ENCODE measurements at places on chromosomes 5 and 9. TPM values are rescaled to one million over a fixed set of nuclear protein-coding genes. Genes with fewer than 3 reads are reported as not detected.

FOXD4L5 gene
- total RNA-seq: under 0.01 TPM

KIF24 gene
- 1.8 TPM for total RNA-seq

- no peak overlapping the region for H3K27ac ChIP-seq
- H3K27me3 ChIP-seq: no peaks in the 10 kb centered on the region
- no peaks in the 10 kb centered on the region for H3K36me3 ChIP-seq
- no peaks in the 10 kb centered on the region for H3K4me1 ChIP-seq
- DNase-seq: no peak
Observed at GRCh38 chr5:136905571-136905970, 540.2 kb upstream of the TRPC7 start.

DNA sequence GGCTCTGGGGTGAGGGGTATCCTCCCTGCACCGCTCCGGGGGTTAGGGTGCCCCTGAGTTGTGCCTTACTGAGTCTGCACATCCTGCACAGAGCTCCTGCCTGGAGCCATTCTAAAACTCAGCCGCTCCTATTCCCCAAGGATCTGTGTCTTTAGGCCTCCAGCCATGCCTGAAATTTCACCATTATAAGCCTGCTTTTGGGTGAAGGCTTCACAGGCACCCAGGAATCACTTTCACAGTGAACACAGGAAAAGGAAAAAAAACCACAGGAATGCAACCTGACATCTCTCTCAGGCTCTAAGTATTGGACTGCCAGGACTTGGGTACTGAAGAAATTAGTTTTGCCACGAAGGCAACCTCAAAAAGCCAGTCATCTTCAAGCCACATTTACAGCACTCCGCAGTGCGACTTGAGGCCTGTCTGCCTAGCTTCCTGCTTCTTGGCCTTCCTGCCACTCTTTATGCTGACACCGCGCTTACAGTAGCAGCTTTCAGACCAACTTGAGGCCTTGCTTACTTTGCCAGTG lies 30.9 kb downstream of the GALNT10 start:
- H3K27ac ChIP-seq: peak overlapping the region; percentile 89
- no peak overlapping the region for H3K4me3 ChIP-seq
- peaks cover 14% of the 10 kb centered on the region for H3K36me3 ChIP-seq
- peaks cover 27% of the 10 kb centered on the region for H3K4me1 ChIP-seq

DNA sequence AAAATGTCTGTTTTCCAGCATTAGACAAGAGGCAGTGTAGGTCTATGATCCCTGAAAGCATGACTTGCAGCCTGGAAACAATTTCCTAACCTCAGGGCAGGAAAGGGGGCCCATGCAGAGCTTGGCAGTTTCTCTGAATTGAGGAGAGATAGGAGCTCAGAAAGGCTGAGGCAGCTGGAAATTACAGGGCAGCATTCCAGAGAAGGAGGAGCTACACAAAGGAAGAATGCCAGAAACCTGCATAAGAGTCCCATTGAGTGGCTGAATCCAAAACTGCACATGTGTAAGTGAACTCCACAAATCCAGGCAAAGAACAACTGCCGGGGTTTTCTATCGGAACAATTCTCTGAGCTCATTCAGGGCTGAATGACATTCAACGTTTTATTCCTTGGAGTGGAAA lies 346.8 kb downstream of the PIK3R1 start:
- no peaks in the 10 kb centered on the region for H3K36me3 ChIP-seq
- peaks cover 2% of the 10 kb centered on the region for H3K4me1 ChIP-seq
- no peak for DNase-seq
- no peak overlapping the region for H3K4me3 ChIP-seq

- H3K27ac ChIP-seq: no peak overlapping the region
- H3K4me3 ChIP-seq: no peak overlapping the region
- no peaks in the 10 kb centered on the region for H3K36me3 ChIP-seq
- peaks cover 29% of the 10 kb centered on the region for H3K4me1 ChIP-seq
- DNase-seq: no peak
Observed at GRCh38 chr5:121967187-121967586, 5.4 kb downstream of the SRFBP1 start.

GRCh38 chr5:151597749-151598148 lies 6.6 kb upstream of the FAT2 start:
- peaks cover 4% of the 10 kb centered on the region for H3K27me3 ChIP-seq
- H3K27ac ChIP-seq: no peak overlapping the region
- no peaks in the 10 kb centered on the region for H3K36me3 ChIP-seq
- H3K4me1 ChIP-seq: no peaks in the 10 kb centered on the region
- H3K4me3 ChIP-seq: no peak overlapping the region
- DNase-seq: no peak

GRCh38 chr9:37329576-37329975 lies 92.9 kb upstream of the GRHPR start:
- no peak overlapping the region for H3K4me3 ChIP-seq
- H3K4me1 ChIP-seq: no peaks in the 10 kb centered on the region
- no peaks in the 10 kb centered on the region for H3K27me3 ChIP-seq
- no peak for DNase-seq

GRCh38 chr9:10704720-10705119 lies 91.9 kb upstream of the PTPRD start:
- H3K27ac ChIP-seq: no peak overlapping the region
- no peaks in the 10 kb centered on the region for H3K36me3 ChIP-seq
- H3K27me3 ChIP-seq: no peaks in the 10 kb centered on the region
- DNase-seq: no peak

- H3K4me3 ChIP-seq: no peak overlapping the region
- peaks cover 8% of the 10 kb centered on the region for H3K4me1 ChIP-seq
- H3K27me3 ChIP-seq: no peaks in the 10 kb centered on the region
- DNase-seq: no peak
- no peak overlapping the region for H3K27ac ChIP-seq
Observed at GRCh38 chr5:65288657-65289056, 193.1 kb downstream of the ADAMTS6 start.

DNA sequence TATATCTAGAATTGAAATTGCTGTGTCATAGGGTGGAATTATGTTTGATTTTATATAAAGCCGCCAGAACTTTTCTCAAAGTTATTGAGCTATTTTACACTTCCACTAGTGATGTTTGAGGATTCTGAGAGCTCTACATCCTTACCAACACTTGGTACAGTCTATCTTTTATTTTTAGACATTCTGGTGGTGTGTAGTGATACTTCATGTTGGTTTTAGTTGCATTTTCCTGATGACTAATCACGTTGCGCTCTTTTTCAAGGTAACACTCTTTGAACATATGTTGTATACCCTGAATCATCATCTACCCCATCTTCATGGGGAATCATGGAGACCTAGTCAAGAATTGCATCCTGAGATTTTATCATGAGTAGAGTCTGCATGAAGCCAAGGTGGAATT lies 141.7 kb downstream of the NXNL2 start:
- H3K36me3 ChIP-seq: no peaks in the 10 kb centered on the region
- H3K4me3 ChIP-seq: no peak overlapping the region
- no peak overlapping the region for H3K27ac ChIP-seq
- peaks cover 17% of the 10 kb centered on the region for H3K4me1 ChIP-seq
- no peak for DNase-seq

DNA sequence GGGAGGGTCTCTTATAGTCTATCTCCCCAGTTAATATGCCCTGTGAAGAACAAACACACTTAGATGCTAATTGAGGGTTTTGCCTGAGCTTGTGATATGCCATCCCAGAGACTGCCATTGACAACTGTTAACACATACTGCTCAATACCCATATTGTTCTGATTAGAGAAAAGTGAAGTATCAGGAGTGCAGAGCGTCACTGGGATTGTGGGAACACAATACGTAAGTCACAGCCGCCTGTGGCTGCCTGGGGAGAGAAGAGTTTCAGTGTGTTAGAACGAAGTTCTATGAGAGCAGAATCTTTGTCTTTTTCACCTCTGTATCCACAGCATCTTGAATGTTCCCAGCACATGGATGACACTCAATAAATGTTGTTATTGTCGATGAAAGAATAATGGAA lies 110.2 kb downstream of the MEF2C start:
- no peaks in the 10 kb centered on the region for H3K36me3 ChIP-seq
- no peaks in the 10 kb centered on the region for H3K27me3 ChIP-seq
- no peak for DNase-seq
- H3K27ac ChIP-seq: no peak overlapping the region
- no peak overlapping the region for H3K4me3 ChIP-seq

DNA sequence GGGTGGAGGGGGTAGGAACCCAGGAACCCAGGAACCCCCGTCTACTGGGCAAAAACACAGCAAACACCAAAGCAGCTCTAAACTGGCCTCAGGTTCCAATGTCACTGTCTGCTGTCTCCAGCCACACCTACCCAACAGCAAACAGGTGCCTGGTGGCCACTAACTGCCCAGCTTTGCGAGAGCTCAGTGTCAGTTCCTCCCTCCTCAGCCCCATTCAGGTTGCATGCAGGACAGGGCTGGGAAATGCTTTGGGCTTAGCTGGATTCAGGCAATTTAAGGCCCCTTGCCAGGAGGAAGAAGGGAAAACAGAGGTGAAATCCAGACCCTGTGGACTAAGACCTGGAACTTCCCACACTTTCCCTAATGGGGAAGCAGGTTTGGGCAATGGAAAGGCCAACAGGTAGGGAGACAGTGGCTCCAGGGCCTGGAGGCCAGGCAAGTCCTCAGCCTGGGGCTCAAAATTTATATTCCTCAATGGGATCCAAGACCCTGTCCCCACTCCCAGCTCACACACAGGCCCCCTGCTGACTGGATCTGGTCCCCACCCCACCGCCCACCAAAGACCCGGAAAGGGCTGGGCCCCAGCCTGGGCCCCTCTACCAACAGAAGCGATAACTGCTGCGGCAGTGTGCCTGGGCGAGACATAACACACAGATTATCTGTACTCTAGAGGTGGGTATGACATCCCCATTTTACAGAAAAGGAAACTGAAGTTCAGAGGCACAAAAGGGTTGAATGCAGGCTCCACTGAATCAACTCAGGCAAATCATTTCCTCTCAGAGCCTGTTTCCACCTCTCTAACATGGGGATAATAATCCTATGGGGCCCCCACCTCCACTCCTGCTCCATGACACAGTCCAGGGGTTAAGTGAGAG lies 3.5 kb downstream of the EEIG1 start:
- peaks cover 50% of the 10 kb centered on the region for H3K4me1 ChIP-seq
- no peaks in the 10 kb centered on the region for H3K27me3 ChIP-seq
- H3K27ac ChIP-seq: peak overlapping the region; percentile 40
- DNase-seq: peak; percentile 22
- no peaks in the 10 kb centered on the region for H3K36me3 ChIP-seq
- H3K4me3 ChIP-seq: peak overlapping the region; percentile 45

- H3K4me1 ChIP-seq: peaks cover 41% of the 10 kb centered on the region
- no peaks in the 10 kb centered on the region for H3K27me3 ChIP-seq
- no peak overlapping the region for H3K4me3 ChIP-seq
Observed at GRCh38 chr5:78511121-78511906, 137.3 kb downstream of the LHFPL2 start.
